ENCODE measurements at places on chromosomes 3 and 15. TPM values are rescaled to one million over a fixed set of nuclear protein-coding genes. Genes with fewer than 3 reads are reported as not detected.
A peak's percentile ranks its signal among the peaks of the same experiment; 100 is the strongest.

The CAMKV gene
- 0.37 TPM for total RNA-seq

- no peak for DNase-seq
Measured at GRCh38 chr15:42090370-42090769, 4.0 kb downstream of the PLA2G4D start.

DNA sequence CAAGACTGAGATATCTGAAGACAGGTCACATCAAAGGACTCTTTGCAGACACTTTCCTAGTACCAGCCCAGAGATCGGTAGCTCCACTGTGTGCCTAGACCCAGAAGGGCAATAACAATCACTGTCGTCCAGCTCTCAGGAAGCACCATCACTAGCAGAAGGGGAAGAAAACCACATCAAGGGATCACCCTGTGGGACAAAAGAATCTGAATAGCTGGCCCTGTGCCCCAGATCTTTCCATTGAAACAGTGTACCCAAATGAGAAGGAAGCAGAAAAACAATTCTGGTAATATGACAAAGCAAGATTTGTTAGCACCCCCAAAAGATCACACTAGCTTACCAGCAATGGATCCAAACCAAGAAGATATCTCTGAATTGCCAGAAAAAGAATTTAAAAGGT, 404.4 kb upstream of the NECTIN3 start:
- DNase-seq: no peak

The SERPINI2 gene
- 3.9 TPM for total RNA-seq

DNA sequence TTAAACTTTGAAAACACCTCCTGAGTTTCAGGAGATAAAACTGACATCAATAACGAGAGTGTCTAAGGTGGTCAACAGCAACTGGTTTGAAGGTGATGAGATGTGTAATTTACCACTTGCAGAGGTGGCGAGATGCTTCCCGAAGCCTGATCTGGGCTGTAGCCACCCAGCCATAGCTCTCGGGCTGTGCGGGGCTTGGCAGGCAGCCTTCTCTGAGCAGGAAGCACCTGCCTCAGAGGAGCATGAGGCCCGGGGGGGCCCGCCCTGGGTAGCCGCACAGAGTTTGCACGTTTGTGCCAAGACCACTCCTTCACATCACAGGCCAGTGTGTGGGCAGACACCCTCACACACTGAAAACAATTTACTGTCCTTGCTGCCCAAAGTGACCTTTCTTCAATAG, 220.3 kb downstream of the CACNA2D3 start:
- no peak for DNase-seq

The RHOV gene
- 9.3 TPM for total RNA-seq

DNA sequence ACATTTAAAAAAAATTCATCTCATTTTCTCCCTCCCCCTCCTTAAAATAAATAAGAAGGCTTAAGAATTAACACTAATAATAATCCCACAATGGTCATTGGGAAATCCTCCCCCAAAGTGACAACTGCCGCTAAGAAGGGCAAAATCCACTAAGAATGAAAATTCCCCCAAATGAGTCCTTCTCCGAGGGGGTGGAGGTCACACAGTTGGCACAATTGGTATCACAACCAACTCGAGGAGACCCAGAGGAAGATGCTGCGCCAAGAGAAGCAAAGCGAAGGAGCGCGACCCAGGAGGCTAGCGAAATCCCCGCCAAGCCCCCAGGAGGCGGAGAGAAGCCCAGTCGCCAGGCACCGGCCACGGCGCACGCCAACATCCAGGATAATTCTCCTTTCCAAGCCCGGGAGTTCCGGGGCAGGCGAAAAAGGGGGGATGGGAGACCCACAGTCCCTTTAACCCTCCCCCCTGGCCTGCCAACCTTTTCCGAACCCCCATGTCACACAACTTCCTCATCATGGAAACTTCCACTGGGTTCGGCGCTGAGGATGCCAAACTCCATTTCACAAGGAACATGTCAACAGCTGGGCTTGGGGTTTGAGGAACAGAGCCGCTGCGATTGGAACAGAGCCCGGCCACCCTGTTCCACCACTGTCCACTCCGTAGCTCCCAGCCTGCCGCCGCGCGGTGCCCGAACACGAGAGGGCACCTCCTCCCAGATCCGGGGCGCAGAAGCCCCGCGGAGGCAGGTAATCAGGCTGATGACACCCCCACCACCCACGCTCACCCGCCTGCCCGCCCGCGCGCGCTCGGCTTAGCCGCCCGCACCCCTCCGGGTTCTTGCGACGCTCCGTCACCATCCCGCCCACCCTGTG, 668 bp downstream of the THRB start:
- no peak for DNase-seq

GRCh38 chr3:186115239-186115996, 6.5 kb upstream of the ETV5 start:
- DNase-seq: no peak

- DNase-seq: peak; percentile 2
Measured at GRCh38 chr3:162770551-162770950, 1273.9 kb downstream of the OTOL1 start.

The VIPR1 gene
- 5.2 TPM for total RNA-seq

The MYH15 gene
- total RNA-seq: 1.2 TPM

- DNase-seq: no peak
Measured at GRCh38 chr3:142148044-142148791, 1.1 kb downstream of the TFDP2 start.

GRCh38 chr3:144488927-144489326, 517.3 kb downstream of the DIPK2A start:
- no peak for DNase-seq

GRCh38 chr3:16467393-16467792, 46.1 kb downstream of the RFTN1 start:
- no peak for DNase-seq

DNA sequence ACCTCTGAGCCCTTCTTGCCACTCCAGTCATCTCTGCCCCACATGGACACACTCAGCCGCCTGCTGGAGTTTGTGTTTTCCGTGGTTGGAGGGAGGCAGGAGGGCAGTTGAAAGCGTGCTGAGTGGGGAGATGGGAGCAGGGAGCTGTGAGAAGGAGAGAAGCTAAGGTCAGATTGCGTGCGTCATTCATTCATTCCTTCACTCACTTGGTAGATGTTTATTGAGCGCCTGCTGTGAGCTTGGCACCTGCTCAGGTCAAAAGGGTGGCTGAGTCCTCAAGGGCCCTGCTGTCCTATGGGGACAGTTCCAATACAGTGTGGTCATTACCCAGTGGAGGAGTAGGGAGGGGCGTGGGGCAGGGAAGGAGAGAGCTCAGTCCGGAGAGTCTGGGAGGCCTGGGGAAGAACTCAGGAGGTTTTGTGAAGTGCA, 23.5 kb downstream of the LIMD1 start:
- DNase-seq: no peak

GRCh38 chr3:178856804-178857203, 214.8 kb downstream of the ZMAT3 start:
- no peak for DNase-seq

DNA sequence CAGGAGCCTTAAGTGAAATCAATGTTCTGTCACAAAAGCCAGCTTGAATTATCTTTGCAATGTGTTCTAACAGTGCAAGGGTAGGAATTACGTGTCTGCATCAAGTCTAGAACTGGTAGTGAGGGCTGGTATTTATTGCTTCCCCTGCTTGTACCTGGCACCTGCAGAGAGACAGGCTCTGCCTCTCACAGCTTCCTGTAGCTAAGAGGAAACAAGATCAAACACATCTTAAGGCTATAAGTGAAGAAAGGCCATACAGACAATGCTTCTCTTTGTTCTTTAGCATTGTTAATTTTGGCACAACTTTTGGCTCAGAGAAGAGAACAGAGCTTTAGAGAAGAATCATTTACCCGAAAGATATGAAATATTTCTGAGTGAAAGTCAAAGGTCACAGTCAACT, 479.9 kb downstream of the GRM7 start:
- no peak for DNase-seq

Measured in urinary bladder (tissue), 4 donors.